ENCODE measurements at places on chromosomes 5 and 9.

- DNase-seq = no peak
Measured at GRCh38 chr5:54577528-54577927, 60.0 kb downstream of the SNX18 start.

- no peak for DNase-seq
Measured at GRCh38 chr9:673264-673965, 168.1 kb upstream of the DMRT1 start.

GRCh38 chr5:156331181-156331580 is 4.2 kb downstream of the SGCD start:
- DNase-seq = no peak

- DNase-seq = peak; percentile 81
Measured at GRCh38 chr9:70418822-70419555, 4.5 kb upstream of the KLF9 start.

- peak; percentile 49 for DNase-seq
Measured at GRCh38 chr9:95127249-95128176, 190.0 kb downstream of the FANCC start.

- no peak for DNase-seq
Measured at GRCh38 chr5:84474126-84474525, 89.4 kb upstream of the EDIL3 start.

DNA sequence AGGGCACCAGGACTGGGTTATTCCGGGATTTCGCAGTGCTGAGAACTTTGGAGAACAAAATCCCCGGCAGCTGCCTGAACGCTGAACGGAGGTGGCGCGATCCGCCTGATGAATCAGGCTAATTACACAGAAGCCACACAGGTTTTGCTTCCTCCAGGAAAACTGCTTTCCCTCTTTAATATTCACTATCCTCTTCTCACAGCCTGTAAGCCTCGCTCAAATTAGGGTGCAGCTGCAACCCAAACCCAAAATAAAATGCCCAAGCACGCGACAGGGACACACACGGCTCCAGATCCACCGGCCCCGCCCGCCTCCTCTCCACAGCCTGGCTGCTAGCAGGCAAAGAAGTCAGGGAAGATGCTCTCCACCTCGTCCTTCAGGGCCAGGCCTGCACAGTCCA is 6.0 kb downstream of the SOHLH1 start:
- no peak for DNase-seq

DNA sequence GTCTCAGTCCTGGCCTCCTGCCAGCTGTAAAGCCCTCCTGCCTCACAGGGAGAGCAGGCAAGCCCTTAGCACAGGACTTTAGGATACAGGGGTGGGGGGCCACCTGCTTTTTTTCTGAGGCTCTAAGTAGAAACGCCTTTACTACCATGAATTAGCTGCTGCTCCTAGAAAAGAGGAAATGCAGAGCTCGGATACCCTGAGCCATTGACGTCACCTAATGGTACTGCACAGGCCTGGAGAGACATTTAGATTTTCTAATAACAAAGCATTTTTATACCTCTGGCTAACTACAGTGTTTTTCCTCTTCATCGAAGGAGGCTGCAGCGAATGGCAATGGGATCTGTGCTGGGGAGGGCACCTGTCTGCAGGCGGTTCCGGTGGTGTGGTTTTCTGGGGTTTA is 137.0 kb downstream of the WDR41 start:
- no peak for DNase-seq

- DNase-seq = no peak
Measured at GRCh38 chr5:95075111-95075510, 209.8 kb downstream of the MCTP1 start.

DNA sequence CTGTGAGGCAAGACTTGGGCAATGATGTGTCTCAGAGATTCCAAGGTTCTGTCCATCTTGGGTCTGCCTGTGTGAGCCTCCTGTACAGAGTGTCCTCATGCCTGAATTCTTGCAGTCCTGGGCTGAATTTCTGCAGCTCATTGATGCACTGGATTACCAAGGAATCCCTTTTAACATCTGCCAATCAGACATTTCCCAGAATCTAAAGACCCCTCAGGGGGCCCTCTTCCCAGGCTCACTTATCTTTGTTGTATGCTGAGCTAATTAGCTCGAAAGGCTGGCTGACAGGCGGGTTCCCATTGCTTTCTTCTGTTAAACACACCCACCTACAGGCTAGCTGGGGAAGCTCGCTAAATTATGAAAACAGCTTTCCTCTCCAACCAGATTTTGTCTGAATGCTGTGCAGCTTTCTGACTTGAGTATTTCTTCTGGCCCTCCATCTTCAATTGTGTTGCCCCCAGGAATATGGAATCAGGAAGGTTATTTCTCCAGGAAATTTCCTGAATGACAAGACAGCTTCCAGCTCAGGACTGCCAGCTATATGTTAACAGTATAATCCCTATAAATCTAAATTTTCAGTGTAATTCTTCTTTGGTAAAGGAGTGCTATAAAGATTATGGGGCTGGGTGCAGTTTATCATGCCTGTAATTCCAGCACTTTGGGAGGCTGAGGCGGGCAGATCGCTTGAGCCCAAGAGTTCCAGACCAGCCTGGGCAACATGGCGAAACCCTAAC is at the start of gene LIX1:
LIX1 (minus strand) TSS at position 91 of the 734 bp plus-strand sequence; CDS start at position 56, 35 bp downstream.
- DNase-seq = peak; percentile 3

GRCh38 chr5:126433701-126434100 is 10.5 kb downstream of the GRAMD2B start:
- no peak for DNase-seq

GRCh38 chr5:29414681-29415080 is 1778.8 kb upstream of the CDH6 start:
- DNase-seq = no peak

GRCh38 chr5:90866915-90867731 is 308.5 kb downstream of the ADGRV1 start:
- no peak for DNase-seq

GRCh38 chr9:136512651-136513071 is 29.8 kb upstream of the SEC16A start:
- no peak for DNase-seq

- no peak for DNase-seq
Measured at GRCh38 chr5:8907168-8907868, 638.6 kb downstream of the SEMA5A start.

- no peak for DNase-seq
Measured at GRCh38 chr9:114894609-114895433, 35.6 kb downstream of the TNFSF8 start.

DNA sequence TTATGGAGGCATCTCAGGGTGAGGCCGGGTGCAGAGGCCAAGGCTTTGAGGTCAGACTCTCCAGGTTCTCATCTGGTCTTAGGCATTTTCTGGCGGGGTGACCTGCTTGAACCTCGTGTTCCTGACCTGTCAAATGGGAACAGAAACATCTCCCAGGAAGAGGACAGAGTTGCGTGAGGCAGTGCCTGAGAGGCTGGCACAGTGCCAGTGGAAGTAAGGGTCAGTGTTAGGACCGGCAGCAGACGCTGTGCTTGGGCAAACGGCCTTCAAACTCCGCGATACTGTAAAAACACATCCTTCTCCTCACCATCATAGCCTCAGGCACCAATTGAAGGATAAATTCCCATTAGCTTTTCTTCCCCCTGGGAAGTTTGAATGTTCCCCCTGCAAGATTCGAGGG is 55.6 kb upstream of the FCN2 start:
- no peak for DNase-seq

- no peak for DNase-seq
Measured at GRCh38 chr5:59038798-59039295, 456.0 kb downstream of the RAB3C start.

DNA sequence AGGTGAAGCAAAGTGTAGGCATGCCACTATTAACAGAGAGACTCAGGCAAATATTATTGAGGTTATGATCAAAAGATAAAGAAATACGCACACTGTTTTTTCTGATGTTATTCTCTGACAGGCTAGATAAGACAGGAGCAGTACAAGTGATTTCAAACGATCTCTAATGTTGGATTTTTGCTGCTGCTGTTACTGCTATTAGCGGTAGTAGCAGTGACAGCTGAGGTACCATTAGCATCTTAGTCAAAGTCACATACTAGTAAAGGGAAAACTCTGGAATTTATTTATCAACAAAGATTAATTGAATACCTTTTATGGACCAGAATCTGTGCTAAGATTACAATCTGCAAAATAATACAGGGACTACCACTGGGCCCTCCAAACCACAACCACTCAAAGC is 362.4 kb upstream of the CDH6 start:
- no peak for DNase-seq

DNA sequence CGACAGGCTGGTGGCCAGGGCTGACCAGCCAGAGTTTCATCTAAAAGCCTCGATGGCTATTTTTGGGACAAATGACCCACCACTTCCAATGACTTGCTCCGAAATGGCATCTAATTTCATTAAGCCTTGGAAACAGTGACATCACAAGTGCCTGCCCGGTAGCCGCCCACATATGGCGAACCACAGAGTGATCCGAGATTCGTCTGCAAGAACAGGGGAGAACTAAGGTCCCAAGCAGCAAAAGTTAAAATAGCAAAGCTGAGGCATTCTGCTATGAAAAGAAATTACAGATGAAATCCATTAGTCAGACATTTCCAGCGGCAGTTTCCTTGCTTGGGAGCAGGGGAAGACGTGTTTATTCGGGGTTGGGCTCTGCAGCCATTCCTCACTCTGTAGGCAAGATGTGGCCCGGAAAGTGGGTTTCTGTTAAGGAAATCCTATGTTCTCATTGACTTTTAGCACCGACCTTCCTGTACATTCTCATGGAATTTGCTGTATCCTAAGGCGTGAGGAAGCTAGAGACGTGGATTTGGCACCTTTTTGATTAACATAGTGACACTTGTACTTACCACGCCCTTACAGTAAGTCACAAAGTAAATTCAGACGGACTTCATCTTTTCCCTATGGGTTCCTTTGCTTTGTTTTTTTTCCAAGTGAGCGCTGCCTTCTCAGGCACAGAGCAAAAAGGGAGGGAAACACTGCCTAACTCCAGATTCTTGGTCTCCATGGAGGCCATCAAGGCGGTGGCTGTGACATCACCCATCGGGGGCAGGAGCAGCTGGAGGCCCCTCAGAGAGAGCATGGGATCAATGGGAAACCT is 45.1 kb downstream of the ERGIC1 start:
- no peak for DNase-seq

DNA sequence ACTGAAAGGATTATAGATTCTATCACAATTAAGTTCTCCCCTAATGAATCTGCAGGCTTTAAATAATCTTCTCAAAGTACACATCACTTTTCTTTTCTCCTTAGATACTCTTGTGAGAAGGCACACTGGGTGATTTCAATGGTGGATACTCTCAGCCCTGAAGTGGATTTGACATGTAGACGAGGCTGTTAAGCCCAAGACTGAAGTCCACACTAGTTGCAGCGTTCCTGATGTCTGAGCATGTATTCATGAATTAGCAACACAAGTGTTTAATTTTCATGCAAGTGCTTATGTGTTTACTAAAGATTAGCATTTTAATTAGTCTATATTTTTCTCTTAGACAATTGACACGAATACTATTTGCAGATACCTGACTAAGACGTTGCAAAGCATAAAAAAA is 218.9 kb downstream of the TMEM161B start:
- DNase-seq = no peak

- no peak for DNase-seq
Measured at GRCh38 chr5:127960270-127960691, 123.3 kb upstream of the SLC12A2 start.

- no peak for DNase-seq
Measured at GRCh38 chr5:84881737-84882136, 497.1 kb upstream of the EDIL3 start.

- DNase-seq = no peak
Measured at GRCh38 chr5:43073597-43074546, 33.8 kb upstream of the ANXA2R start.

DNA sequence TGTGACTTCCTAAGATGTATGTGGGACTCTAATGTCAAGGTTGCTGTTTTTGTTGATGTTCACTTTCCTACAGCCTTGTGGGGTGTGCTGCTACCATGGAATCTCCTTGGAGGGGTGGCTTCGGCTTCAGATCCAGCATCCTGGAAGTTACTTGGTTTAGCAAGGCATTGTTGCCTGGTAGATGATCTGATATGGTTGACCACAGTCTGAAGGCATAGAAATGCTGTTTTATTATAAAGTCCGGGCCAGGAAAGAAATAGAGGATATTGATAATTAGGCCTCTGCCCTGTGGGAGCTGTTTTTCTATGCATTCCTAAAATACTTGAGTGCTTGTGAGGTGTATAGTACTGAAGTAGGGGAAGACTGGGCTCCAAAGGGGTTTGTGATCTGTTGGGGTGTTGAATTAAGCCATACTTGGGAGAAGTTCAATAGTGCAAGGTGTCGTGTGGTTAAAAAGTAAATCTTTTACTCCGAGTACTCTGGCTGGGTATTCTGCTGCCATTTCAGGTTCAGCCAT is 27.3 kb upstream of the CREBRF start:
- no peak for DNase-seq

GRCh38 chr9:35367451-35367850 is 122.5 kb upstream of the RUSC2 start:
- no peak for DNase-seq

- DNase-seq = no peak
Measured at GRCh38 chr5:93422652-93423280, 158.3 kb downstream of the NR2F1-AS1 start.

GRCh38 chr9:26951794-26952193 is 4.4 kb upstream of the IFT74 start:
- no peak for DNase-seq

DNA sequence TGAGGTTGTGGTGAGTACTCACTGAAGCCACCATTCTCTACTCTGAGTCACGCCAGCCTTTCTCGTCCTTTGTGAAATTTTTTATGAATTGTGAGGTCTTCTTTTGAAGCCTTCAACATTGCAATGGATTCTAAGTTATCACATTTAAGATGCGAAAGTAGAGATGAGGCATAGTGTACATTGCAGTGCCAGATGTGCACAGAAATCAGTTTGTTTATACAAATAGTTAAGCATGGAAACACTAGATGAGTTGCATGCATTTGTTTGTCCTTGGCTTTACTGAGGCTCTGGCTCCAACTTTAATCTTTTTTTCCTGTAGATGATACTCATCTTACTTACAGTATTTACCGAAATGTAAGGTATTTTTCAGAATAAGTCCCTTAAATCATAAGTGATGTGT is 453.7 kb upstream of the RIOK2 start:
- no peak for DNase-seq

DNA sequence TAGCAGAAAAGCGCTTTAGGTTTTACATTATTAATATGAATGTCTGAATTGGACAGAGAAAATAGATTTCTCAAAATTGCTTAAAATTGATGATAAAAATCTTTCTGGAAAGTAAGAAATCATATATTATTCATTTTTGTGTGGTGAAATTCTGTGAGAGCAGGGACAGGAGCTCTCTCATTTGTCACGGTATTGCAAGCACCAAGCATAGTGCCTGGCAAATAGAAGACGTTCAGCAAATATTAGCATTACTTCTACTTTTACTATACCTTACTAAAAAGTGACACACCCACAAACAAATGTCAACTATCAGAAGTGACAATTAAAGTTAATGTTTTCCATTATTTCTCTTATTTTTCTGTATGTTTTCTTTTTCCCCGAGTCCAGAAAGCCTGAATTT is 69.1 kb downstream of the XRCC4 start:
- no peak for DNase-seq

Measured in stimulated activated CD8-positive, alpha-beta memory T cell treated with anti-CD3 and anti-CD28 coated beads, Interleukin-7, amount 100 ng/mL, for 48 hours (primary cell).